ACHN (cell line): ENCODE measurements at places on chromosomes 5 and 9.

DNA sequence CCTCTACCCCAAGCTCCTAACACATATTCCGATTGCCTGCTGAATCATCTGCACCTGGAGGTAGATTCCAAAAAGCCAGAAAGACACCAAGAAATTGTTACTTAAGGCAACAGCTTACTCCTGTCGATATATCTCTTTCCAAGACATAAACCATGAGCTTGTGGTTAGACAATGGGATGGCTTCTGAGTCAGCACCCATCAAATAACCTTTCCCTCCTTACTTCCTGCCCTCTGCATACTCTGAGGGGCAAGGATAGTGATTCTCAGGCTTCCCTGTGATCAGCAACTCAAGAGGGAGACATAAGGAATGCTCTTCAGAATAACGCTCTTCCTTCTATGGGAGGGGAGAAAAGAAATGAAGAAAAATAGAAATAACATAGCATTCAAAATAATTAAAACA lies 70.9 kb downstream of the TMEM215 start:
- no peak for DNase-seq

DNA sequence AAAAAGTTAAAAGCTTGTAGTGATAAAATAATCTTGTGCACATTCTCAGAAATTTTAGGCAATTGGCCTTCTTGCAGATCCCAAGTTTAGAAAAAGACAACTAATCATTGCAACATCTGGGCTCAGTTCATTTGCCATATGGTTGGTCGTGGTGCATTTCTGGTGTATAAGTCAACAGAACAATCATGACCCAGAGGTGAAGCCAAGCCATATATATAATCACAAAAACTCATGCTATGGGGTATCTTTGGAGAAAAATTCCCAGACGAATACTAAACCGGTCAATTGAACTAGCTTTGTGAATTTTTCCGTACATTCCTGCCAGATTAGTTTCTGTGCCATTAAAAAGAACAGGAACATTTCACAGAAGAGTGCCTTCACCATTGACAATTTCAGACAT lies 50.3 kb downstream of the FYB1 start:
- DNase-seq: no peak

DNA sequence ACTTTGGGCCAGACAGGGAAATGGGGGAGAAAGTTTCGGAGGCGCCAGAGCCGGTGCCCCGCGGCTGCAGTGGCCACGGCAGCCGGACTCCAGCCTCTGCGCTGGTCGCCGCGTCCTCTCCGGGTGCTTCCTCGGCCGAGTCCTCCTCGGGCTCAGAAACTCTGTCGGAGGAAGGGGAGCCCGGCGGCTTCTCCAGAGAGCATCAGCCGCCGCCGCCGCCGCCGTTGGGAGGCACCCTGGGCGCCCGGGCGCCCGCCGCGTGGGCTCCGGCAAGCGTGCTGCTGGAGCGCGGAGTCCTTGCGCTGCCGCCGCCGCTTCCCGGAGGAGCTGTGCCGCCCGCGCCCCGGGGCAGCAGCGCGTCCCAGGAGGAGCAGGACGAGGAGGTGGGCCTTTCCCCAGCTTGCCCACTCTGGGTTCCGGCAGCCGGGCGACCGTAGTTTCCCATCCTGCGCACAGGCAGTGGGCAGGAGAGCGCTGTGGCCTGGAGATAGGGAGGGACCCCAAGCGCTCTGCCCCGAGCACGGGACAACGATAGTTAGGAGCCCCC lies 516 bp downstream of the MAST4 start:
- DNase-seq: no peak

- DNase-seq: no peak
These were observed 123.9 kb downstream of the SEC61B start for GRCh38 chr9:99345942-99346341.

DNA sequence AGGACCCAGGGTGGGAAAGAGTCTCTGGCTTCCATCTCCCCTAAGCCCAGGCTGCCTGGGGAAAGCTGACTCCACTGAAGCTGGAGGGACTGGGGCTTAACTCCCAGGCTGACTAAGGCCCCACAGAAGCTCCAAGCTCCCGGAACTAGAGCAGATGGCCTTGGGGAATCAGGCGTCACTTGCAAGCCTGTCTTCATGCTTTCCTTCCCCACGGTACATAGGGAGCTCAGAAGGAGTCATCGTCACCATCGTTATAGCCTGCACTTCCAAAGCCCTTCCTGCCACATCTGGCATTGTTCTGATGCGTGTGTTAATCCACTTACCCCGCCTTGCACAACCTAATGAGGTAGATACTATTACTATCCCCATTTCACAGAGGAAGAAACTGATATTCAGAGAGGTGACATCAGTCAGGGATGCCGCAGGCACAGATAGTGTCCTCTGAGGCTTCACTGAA lies 11.5 kb downstream of the AQP3 start:
- DNase-seq: no peak

GRCh38 chr9:134290603-134291451 lies 35.4 kb upstream of the RXRA start:
- DNase-seq: no peak

DNA sequence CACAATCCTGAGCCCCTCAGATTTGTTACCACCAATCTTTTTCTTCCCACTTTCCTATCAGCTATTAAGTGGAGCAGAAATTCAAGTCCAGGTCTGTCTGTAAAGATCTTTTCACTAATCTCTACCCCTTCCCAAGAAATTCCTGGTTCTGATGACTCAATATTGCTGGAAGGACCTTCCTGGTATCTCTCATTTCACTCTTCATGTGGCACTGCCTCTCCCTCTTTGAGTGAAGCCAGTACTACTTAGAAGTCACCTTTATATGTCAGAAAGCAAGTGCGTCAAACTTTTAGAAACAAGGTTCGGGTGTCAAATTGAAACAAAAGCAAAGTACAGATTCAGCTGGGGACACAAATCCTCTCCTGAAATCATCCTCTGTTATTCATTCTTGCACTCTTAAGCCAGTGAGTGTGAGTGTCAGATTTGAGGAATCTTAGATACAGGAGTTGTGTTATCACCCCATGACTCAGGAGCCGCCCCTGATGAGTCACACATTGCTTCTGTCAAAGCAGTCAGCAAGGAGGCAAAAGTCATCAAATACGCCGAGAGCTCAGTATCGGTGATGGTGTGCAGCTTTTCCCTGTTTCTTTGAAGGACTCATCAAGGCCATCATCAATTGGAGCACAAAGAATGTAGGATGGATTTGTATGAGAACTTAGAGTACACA lies 313.0 kb downstream of the CETN3 start:
- peak; percentile 6 for DNase-seq

- DNase-seq: no peak
These were observed 31.7 kb downstream of the UGCG start for GRCh38 chr9:111928359-111928720.

DNA sequence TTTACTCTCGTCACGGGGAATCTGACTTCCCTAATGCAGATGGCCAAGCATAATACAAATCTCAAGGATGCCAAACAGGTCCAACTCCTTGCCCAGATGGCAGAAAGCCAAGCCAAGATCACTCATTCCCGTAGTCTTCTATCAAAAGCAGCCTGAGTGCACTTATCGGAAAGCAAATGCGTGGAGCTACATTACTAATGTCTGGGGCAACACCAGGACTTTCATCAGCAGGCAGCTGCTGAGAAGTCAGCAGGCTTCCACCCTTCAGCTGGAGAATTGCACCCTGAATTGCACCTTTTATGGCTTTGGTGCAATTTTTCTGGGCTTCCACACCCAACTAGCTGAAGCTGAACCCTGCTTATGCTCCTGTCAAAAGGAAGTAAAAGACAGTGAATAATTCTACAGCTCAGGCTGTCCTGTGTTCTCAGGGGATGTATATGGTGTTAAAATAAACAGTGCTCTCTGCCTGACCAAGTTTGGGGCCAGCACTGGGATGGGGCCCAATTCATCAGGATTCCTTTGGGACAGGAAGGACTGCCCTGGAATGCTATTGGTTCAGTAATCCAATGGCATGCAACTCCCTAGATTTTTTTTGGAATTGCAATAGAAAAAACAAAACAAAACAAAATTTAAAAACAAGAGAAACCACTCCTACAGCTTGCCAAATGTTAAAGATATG lies 92.6 kb downstream of the DPYSL3 start:
- no peak for DNase-seq

DNA sequence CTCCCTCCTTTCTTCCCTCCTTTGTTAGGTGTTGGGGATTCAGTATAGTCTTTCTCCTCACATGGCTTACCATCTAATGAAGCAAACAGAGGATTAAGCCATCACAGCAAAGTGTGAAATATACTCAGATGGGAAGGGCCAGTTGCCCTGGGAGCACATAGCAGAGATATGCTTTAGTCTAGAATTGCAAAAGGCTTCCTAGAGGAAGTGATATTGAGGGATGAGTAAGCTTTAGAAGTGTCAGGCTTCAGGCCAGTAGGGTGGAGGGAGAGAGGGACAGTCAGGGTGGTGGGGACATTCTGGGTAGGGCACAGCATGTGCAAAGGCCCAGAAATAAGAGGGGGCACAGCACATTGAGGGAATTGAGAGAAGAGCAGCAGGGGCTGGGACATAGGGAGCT lies 46.2 kb upstream of the GLRA1 start:
- no peak for DNase-seq

DNA sequence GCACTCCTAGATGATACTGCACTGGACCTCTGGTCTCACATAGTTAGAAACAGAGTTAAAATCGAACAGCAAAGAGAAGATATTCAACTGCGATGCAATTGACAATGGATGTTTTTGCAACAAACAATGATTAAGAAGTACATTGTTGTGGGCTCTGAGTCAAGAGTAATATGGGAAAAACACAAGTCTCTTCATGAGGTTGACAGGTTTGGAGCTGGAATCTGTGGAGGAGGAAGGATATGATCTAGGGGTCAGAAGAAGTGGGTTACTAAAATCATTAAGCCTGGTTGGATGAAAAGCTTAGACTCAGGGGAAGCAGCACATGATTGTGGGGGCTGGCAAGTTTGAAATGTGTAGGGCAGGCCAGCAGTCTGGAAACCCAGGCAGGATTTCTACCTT lies 53.1 kb downstream of the PDCD1LG2 start:
- no peak for DNase-seq
